Activated naive CD8-positive, alpha-beta T cell treated with anti-CD3 and anti-CD28 coated beads, Interleukin-2, amount 50 U/mL, for 16 hours (primary cell): ENCODE measurements at places on chromosomes 3 and 15.

GRCh38 chr15:61124195-61124594 is 104.9 kb downstream of the RORA start:
- DNase-seq: no peak

GRCh38 chr3:81989758-81990157 is 228.3 kb upstream of the GBE1 start:
- DNase-seq: no peak

GRCh38 chr3:80769683-80770082 is 991.8 kb downstream of the GBE1 start:
- DNase-seq: no peak

DNA sequence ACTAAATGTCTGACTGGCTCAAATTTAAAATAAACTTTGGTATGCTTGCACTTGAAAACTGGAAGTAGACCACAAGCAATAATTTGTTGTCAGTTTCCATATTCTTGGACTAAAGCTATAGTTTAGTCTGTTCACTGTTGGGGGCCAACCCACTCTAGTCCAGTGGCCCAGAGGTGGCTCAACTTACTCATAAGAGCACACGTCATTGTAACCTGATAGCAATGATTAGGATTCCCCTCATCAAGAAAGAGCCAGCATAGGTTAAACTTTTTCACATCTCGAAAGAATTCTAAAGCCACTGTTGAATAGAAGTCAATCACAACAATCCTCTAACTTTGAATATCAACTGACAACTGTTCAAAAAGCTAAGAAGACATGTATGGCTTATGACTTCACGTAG is 147.0 kb downstream of the MEIS2 start:
- DNase-seq: no peak

DNA sequence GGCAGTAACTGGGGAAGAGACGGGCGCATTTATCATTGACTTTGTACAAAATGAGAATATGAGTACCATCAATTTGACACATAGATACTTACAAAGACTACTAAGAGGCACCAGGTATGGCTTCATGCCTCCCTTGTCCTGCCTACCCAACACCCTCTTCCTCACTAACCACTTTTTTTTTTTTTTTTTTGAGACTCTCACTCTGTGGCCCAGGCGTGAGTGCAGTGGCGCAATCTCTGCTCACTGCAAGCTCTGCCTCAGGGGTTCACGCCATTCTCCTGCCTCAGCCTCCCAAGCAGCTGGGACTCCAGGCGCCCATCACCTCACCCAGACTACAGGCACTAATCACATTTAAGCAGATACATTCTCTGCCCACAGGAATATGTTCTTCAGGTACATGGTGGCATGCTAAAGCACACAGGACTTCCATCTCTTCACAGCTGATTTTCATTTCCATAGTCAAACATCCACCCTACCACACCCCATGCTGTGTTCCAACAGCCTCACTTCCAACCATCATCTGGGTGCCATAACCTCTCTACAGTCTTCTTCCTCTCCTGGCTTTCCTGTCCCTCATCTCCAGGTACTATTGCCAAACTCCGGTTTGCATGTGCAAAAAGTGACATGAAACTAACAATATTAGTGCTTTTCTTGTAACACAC is 41.7 kb downstream of the RAB27A start:
- no peak for DNase-seq

GRCh38 chr3:118772036-118772435 is 262.6 kb downstream of the IGSF11 start:
- DNase-seq: no peak

GRCh38 chr3:84074767-84075166 is 884.0 kb upstream of the CADM2 start:
- no peak for DNase-seq

DNA sequence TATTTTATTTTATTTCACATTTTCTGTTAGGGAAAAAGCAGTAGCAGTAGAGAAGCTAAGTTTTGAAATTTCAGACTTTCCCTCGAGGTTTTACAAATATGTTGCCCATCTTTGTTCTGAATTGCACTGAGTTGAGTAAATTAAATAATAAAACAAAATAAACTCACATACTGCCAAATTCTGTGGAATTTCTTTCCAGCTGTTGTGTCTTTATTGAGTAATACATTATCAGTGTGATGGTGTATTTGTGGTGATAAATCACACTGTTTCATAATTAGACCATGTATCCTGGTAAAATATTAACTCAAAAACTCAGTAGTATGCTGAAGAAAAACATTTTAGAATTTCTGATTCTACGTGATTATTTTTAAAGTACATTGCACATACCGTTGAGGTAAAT is 592.1 kb downstream of the SI start:
- no peak for DNase-seq

DNA sequence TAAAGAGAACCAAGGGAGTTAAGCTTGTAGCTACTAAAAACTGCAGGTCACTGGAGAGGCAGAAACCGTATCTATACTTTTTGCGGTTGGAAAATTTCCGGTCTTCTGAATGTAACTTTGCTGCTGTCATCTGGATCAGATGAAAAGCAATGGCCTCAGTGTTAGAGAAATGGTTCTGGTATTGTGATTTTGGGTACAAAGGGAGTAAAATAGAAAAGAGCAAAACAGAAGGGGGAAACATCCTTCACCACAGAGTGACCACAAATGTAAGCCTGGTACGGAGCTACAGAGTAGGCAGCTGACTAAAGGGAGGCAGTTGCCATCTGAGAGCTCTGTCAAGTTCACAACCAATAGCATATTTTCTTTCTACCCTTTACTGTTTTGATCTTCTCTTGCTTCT is 5.6 kb downstream of the CD96 start:
- no peak for DNase-seq

- no peak for DNase-seq
Measured at GRCh38 chr3:127750226-127751031, 71.9 kb downstream of the MGLL start.

GRCh38 chr3:185998136-185998535 is 60.3 kb upstream of the TRA2B start:
- no peak for DNase-seq

GRCh38 chr3:71392251-71392650 is 191.3 kb downstream of the FOXP1 start:
- DNase-seq: no peak

GRCh38 chr15:33150431-33150941 is 44.0 kb downstream of the FMN1 start:
- DNase-seq: no peak

DNA sequence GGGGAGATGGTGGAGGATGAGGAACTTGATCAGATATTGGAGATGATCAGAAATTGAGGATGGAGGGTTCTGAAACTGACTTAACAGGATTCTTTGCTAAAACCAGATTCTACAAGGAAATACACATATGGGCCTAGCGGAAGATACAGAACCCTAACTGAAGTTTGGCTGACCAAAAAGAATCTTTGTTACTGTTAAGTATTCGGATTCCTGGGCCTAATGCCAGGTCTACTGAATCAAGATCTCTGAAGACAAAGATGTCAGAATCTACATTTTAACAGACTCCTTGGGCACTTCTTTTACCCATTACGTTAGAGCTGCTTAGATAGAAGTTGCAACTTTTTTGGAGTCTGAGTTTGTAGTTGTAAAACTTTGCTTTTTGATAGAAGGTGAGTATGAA is 137.7 kb downstream of the FNDC3B start:
- DNase-seq: no peak

GRCh38 chr3:40975711-40976121 is 223.6 kb upstream of the CTNNB1 start:
- DNase-seq: no peak

DNA sequence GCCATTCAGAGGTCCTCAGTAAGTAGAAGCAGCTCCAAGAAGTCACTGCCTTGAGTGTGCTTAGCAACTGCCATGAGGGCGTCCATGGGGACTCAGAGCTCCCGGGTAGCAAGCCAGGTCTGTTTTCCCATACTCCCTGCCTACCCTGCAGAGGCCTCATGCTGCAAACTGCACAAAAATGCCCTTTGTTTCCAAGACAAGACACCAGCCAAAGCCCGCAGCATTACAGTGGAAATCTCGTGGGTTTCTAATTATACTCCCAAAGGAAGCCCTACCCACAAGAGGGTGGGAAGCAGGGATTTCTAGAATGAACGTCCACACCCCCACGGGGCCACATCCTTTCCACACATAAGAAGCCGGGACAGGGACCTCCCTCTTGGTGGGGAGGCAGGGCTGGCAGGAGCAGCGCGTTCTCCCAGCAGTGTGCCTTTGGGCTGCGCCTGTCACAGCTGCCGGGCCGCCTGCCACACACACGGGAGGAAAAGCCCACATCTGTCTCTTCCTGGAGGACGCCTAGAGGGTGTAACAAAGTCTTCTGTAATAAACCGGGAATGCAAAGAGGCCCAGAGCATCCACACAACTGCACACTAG is 31.1 kb downstream of the FAM174B start:
- DNase-seq: no peak

- DNase-seq: no peak
Measured at GRCh38 chr15:79064496-79064895, 26.1 kb downstream of the RASGRF1 start.

DNA sequence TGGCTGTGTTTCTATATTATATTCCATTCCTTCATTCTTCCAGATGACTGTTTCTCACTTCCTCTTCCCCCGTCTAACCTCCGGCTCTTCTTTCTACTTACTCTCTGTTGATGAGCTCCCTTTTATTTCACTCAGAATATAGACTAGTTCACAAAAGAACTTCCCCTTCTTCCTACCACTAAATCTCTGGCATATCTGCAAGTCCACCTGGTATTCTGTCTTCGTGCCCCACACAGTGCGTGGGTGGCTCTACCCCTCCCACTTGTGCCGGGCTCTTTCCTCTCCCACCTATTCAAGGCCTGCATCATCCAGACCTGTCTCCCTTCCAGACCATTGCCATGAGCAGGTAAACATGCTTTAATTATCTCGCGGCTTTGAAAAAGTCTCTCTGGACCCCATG is 73.0 kb downstream of the SCN10A start:
- DNase-seq: no peak

- no peak for DNase-seq
Measured at GRCh38 chr15:62109437-62109836, 42.7 kb downstream of the C2CD4A start.

DNA sequence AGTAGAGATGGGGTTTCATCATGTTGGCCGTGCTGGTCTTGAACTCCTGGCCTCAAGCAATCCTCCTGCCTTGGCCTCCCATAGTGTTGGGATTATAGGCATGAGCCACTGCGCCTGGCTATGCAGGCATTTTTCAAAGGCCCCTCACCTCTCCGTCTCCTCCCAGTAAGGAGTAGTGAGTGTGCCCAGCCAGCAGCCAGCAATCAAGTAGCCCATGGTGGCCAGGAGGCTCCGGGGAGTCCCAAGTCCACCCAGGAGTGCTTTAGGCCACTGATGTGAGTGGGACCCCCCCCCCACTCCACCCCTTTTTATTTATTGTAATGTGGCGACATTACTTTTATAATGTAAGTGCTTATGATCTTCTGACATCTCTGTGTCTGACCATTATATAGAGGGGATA is 8.1 kb downstream of the ISG20 start:
- no peak for DNase-seq

DNA sequence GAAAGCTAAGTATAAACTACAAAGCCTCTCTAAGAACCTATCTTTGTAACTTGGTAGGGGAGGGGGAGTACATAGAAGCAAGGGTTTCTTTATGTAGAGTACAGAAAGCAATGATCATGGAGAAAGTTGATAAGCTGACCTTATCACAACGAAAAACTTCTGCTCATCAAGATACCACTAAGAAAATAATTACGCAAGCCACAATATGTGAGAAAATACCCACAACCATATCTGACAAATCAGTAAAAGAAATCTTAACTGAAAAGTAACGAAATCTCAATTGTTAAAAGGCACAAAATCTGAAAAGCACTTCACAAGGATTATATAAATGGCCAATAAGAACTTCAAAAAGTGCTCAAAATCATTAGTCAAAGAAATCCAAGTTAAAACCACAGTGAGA is 35.1 kb upstream of the RPS17 start:
- no peak for DNase-seq

DNA sequence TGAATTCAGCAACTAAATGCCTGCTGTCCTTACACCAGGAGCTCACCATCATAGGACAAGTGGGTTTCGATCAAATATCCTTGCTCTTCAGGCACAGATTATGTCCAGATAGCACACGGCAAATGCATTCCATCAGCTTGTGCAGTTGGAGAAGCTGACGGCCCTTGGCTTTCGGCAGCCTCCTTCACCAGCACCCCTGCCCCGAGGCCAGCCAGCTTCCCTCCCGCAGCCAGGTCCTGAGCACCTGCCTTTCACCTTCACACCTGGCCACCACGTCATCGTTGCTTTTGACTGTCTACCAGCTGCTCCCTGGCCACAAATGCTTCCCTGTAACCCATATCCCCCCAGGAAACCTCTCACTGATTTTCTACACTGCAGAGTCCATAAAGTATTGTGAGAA is 355.5 kb downstream of the OCA2 start:
- no peak for DNase-seq

DNA sequence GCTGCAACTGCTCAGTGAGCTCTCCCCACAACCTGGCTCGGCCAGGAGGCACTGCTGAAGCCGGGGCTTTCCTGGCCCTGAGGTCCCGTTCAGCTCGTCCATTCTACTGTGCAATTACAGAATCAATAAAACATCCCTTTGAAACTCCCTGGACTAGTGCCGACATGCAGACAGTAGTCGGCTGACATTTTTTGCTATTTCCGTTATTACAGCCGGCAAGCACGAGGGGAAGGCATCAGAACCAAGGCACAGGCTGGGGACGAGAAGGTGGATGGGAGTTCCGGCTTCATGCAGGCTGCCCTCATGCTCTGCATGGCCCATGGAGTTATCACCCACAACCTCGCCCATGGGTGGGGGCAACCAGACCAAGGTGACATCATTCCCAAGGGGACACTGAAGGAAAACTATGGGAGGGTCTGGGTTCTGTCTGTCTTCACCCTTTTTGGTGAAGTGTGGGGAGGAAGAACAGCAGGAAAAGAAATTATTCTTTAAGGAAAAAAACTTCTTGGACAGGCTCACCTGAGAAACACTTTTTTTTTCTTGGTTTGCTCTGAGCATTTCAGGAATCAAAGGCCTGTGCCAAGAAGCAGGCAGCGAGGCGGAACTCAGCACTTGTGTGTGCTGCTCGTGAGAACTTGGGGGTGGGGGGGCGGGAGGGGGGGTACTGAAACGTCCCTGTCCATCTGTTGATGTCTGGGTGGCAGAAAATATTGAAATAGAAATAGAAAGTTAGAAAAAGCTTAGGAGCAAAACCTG is 154.5 kb downstream of the FOXP1 start:
- no peak for DNase-seq

- DNase-seq: no peak
Measured at GRCh38 chr15:58736018-58736643, 13.4 kb downstream of the ADAM10 start.

DNA sequence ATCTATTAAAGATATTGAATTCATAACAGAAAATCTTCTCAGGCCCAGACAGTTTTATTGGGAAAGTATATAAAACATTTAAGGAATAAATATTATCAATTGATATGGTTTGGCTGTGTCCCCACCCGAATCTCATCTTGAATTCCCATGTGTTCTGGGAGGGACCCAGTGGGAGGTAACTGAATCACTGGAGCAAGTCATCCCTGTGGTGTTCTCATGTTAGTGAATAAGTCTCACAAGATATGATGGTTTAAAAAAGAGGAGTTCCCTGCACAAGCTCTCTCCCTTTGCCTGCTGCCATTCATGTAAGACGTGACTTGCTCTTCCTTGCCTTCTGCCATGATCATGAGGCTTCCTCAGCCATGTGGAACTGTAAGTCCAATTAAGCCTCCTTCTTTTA is 160.5 kb downstream of the ANO10 start:
- no peak for DNase-seq

GRCh38 chr3:132346841-132347736 is 29.9 kb downstream of the ACP3 start:
- no peak for DNase-seq

- DNase-seq: no peak
Measured at GRCh38 chr3:11509173-11510000, 134.3 kb downstream of the VGLL4 start.

GRCh38 chr3:177361081-177361938 is 164.0 kb upstream of the TBL1XR1 start:
- no peak for DNase-seq
